Psoas muscle (tissue), 8 donors: ENCODE measurements at places on chromosomes 3 and 15. TPM values are rescaled to one million over a fixed set of nuclear protein-coding genes. Genes with fewer than 3 reads are reported as not detected.

The OR5K2 gene
- total RNA-seq, result not detected

- no peak overlapping the region for H3K4me3 ChIP-seq
- peaks cover 67% of the 10 kb centered on the region for H3K4me1 ChIP-seq
- no peak overlapping the region for H3K27ac ChIP-seq
- no peaks in the 10 kb centered on the region for H3K27me3 ChIP-seq
These were observed 25.8 kb downstream of the NPTN start for GRCh38 chr15:73607405-73607804.

DNA sequence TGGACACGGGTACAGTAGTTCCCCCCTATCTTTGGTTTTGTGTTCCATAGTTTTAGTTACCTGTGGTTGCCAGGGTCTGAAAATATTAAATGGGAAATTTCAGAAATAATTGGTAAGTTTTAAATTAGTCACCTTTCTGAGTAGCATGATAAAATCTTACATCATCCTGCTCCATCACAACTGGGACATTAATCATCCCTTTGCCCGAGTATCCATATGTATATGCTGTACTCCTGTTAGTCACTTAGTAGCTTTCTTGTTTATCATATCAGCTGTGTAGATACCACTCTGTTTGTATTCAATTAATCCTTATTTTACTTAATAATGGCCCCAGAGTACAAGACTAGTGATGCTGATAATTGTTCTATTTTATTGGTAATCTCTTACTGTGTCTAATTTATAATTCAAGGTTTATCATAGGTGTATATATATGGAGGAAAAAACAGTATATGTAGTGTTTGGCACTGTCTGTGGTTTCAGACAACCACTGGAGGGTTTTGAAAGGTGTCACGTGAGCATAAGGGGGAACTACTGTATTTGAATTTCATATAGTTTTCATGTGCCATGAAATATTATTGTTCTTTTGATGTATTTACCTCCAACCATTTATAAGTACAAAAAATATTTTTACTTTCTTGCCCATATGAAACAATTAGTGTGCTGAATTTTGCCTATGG lies 41.4 kb downstream of the CTDSPL2 start:
- H3K4me1 ChIP-seq, result no peaks in the 10 kb centered on the region
- no peaks in the 10 kb centered on the region for H3K27me3 ChIP-seq
- peaks cover 12% of the 10 kb centered on the region for H3K36me3 ChIP-seq
- DNase-seq, result no peak

DNA sequence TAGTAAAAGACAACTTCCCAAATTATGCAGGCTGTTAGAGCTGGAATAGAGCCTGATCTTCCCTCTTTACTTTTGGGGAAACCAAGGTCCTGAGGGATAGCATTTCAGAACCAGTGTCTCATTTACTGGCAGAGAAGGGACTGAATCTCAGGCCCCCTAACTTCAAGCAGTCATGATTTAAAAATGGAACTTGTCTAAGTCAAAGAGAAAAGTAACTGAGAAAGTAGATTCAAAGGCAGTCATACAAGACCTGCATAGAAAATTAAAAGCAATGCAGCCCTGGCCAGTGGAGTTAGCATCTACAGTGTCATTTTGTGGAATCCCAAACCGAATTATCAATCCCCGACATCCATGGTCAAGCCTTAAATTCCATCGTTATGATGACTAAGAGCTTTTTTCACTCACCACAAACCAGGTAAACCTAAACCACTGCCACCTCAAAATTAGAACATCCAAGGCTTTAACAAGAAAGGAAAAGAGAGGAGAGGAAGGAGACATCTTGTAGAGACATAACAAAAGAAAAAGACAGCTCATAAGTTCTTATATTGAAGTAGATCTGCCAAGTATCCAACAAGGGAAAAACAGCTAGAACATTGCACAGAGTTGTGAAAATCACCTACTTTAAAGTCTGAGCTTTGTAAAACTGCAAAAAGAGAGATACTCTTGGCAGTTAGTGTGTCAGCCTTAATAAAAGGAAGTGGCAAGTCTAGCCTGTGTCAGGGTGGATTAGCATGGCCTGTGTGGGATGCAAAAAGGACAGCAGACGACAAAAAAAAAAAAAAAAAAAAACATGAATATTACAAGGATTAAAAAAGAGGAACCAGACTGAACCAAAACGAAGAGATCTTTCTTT lies 54.1 kb upstream of the CCR2 start:
- H3K36me3 ChIP-seq, result no peaks in the 10 kb centered on the region
- no peaks in the 10 kb centered on the region for H3K27me3 ChIP-seq
